ENCODE measurements at places on chromosomes 16 and 17.

DNA sequence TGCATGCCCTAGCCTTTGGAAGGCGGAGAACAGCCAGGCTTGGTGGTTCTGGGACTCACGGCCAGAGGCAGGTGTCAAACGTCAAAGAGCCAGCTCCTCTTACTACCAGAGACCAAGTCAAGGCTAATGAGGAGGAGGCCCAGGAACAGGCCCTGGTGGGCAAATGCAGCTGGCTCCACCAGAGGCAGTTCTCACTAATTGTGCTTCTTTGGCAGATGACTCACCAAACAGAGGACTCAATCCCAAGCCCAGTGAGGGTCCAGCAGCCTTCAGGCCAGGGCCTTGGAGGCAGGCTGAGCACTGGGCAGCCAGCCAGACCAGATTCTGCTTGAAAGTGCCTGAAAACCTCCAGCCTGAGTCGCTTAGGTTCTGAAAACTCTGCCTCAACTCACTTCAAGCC is 336.5 kb upstream of the CDH5 start:
- no peak for DNase-seq

GRCh38 chr17:80604009-80604669 is 59.5 kb downstream of the RPTOR start:
- no peak for DNase-seq

GRCh38 chr17:560432-560873 is 154.2 kb downstream of the VPS53 start:
- no peak for DNase-seq

DNA sequence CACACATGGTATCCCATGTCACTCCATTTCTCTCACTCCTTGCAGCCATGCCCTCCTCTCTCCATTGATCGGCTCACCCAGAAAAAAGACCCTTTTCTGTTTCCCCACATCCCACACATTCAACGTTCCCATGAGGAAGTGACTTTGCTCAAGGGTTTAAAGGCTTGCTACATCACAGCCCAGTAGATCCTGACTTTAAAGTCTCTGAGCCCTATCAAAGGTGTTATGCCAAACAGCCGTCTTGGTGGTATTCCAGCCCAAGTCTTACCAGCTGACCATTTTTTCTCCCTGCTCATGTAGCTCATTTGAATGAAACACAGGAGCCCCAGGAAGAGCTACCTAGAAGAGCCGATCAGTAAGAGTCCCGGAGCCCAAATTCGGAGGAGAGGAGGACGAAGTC is 7.4 kb upstream of the TXNDC11 start:
- no peak for DNase-seq

DNA sequence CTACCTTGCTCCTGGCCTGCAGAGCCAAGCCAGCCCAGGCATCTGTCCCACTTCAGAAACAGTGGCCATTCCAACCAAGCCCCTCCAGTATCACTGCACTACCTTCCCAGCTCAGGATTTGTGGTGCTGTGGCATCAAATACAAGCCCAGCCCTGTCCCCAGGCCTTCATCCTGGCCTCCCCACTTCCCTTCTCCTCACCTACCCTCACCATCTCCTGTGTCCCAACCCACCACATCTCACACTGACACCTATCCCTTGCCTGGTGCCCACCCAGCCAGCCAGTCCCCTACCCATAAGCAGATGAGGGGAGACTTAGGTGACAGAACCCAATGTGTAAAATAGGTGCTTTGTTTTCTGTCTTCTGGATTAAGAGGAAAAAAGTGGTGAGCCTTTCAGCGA is 66.0 kb upstream of the CDH5 start:
- no peak for DNase-seq

DNA sequence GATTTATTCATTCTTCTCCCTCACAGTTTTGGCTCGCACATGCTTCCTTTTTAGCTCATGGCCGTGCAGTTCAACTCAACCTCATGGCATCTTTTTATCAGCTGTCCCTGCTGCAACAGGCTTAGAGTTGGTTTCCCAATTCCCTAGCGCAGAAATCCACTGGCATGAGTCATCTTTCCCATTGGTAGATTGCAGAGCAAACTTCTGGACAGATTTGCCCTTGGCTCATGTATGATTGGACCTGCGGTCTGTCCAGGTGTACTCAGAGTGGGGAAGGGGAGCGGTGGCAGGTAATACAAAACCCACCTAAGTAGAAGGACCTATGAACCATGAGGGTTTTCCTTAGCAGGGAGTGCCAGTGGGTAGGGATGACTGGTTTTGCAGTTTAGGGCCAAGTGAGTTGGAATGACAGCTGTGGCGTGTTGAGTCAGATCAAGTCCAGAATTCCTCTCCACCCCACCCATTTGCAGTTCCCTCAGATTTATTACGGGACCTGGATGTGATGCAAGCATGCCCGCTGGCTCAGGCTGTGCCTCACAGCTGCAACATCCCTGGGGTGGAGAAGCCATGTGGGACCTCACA is 584.7 kb downstream of the WWOX start:
- no peak for DNase-seq

DNA sequence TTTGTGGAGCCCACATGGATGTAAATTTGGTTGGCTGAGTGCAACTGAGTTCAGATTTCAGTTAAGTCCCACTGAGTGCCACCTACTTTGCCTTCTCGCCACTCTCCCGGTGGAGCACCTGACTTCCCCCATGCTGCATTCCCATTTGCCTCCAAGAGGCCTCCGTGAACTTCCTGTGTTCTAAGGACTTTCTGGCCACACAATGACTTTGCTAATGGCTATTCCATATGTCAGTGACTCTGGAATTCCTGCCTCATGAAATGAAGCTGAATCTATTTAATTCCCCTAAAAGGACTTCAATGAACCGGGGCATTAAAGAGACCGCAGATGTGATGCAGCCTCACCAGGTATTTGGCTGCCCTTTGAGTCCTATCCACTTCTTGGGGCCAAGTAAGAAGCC is 29.9 kb downstream of the ABCC12 start:
- DNase-seq, result no peak

GRCh38 chr16:66494916-66495315 is 55.0 kb downstream of the TK2 start:
- DNase-seq, result no peak

DNA sequence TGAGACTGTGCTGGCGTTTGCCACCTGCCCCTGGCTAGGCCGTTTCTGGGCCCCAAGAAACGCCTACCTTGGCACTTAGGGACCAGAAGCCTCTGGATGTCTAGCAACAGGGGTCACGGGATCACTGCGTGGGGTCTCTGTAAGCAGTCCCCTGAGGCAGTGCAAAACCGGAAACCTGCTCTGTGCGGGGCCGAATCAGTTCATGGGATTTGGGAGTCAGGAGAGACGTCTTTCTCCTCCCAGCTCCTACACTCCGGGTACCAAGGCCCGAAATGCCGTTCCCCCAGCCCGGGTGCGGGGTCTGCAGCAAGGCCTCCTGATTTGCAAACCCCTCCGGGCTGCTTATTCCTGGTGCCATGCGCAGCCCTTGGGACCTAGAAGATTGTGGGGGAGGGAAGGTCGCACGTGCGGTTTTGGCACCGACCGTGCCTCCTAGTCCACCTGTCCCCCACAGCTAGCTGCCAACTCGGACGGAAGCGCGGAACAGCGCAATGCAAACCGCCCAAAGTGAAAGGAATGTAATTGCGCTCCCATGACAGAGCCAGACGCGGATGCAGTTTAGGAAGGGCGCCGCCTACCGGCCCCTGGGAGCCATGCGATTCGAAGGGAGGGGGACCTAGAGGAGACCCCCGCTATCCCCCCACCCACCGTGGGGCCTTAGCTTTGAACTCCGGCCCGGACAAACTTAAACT is 6.5 kb downstream of the IRX5 start:
- peak; percentile 56 for DNase-seq

- DNase-seq, result no peak
These were observed 26.7 kb upstream of the TEX2 start for GRCh38 chr17:64289741-64290141.

DNA sequence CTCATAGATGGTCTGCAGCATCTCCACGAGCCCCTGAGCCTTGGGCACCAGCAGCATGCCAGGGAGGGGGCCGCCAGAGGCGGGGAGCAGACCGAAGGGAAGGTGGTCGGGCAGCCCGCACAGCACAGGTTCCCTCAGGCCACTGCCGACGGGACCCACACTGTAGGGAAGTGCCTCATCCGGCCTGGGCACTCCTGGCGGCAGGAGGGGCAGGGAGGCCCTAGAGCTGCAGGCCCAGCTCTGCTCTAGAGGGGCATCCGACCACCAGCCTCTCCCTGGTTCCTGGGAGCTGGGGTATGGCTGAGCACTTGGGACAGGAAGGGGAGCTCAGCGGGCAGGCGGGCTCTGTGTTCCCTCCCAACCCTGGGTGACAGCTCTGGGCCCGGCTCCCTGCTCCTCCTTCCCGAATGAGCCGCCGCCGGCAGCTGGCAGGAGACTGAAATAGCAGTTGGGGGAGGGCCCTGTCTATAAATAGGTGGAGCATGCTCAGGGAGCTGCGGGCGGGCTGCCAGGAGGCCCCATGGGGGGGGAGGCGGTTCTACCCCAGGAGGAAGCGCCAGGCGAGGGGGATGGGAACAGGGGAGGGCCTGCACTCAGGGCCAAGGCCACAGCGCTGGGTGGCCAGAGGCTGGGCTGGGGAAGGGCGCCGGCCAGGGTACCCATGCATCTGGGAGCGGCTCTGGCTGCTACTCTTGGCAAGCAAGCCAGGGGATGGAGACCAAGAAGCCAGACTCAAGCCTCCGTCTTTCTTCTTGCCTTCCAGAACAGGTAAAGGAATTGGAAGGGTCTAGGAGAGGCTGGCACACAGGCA is 12.4 kb downstream of the HDAC5 start:
- no peak for DNase-seq

- DNase-seq, result no peak
These were observed 91.5 kb downstream of the SPAG9 start for GRCh38 chr17:51029142-51029541.

DNA sequence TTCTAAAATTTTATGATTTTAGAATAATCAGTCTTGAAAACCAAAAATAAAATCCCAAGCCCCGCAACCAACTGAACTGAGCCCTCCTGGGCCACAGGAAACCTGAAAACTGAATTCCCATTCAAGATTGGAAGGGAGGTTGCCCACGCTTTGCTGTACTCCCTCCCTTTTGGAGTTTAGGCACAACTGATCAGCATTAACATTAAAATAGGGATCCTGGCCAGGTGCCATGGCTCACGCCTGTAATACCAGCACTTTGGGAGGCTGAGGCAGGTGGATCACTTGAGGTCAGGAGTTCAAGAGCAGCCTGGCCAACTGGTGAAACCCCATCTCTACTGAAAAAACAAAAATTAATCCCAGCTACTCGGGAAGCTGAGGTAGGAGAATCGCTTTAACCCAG is 52.7 kb upstream of the NETO2 start:
- DNase-seq, result no peak

- DNase-seq, result no peak
These were observed 10.3 kb downstream of the CD300LB start for GRCh38 chr17:74520790-74521480.

GRCh38 chr17:36072431-36073121 is 8.5 kb downstream of the CCL18 start:
- peak; percentile 62 for DNase-seq

DNA sequence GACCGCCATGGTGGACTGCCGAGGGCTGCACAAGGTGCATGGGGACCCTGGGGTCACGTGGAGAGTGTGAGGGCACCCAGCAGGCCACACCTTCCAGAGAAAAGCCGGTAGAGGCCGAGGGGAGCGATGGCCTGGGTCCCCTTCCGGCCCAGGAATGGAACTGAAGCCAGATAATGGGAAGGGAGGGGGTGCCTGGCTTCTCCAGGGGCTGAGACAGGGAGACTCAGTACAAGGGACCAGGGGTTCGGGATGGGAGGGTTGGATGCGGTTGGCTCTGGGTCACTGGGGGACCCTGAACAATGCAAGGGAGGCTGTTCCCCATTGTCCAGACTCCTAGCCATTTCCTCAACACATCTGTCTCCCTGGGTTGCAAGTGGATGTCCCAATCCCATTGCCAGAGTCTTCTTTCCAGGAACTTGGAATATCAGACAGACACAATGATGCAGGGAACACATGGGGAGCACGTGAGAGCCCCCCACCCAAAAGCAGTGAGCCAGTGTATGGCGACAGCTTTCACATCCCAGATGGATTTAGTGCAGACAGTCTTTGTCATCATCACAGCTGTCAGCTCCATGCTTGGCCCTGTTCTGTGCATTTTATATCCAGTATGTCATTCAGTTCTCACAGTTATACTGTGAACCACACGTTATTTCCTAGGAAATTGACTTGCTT is 23.6 kb upstream of the DNAI2 start:
- no peak for DNase-seq

- DNase-seq, result peak; percentile 38
These were observed 698 bp downstream of the UBE2G1 start for GRCh38 chr17:4365628-4366326.

DNA sequence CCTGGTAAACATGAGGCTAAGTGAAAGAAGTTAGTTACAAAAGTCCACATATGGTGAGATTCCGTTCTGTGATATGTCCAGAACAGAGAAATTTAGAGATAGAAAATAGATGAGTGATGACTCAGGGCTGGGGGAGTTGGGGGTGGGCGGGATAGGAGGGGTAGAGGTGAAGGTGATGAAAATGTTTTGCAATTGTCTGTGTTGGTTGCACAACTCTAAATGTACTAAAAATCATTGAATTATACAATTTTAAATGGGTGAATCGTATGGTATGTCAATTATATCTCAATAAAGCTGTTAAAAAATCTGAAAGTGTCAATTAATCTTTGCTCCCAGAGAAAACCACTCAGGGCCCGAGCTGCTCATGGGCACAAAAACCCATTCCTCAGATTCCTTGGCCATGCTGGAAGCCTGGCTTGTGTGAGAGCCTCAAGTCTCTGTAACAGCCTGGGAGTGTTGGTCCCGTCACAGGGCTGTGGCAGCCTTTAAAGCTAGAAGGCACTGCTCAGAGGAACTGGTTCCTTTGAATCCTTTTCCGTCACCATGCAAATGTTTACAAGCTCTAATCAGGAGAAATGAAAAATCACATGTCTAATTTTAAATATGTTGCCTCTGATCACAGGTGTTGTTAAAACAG is 225.3 kb downstream of the WWOX start:
- DNase-seq, result no peak

DNA sequence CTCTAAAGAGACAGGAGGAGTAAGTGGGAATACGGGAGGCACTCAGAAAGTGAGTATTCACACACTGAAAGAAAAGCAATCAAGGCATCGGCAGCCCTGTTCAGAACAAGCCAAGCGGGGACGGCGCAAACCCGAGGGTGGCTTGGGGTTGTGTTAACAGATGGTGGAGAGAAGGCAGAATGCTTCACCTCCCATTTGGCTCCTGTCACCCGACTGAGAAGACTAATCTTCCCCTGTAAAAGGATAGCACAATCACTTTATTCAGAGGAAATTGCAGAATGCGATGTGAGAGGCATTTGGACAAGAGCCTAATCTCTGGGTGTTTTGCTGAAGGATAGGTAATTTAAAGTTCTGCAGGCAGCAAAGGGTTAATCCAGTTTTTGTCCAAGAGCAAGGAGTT is 119.3 kb upstream of the WSCD1 start:
- DNase-seq, result no peak

- no peak for DNase-seq
These were observed 11.6 kb upstream of the ZNF689 start for GRCh38 chr16:30621765-30622164.

DNA sequence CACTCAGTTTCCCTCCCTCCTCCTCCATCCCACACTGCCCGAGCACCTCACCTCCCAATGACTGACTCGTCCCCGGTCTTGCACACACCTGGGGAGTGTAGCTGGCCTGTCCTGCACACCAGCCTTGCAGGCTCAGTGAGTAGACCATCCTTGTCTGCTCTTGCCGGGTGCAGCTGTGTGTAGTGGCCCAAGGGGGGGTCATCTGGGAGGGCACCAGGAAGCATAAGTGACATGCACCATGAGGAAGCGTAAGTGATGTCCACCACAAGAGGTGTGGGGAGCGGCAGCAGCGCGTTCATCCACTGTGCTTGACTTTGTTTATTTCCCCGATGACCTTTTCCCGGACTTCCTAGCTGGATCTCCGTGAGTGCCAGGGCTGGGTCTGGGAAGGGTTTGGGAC is 45.5 kb upstream of the CDR2 start:
- no peak for DNase-seq

GRCh38 chr17:73976147-73976546 is 227.3 kb upstream of the RPL38 start:
- DNase-seq, result no peak

Data from progenitor cell of endocrine pancreas (in vitro differentiated cells).